ENCODE measurements at places on chromosomes 6 and 20.

- DNase-seq: no peak
Measured at GRCh38 chr20:54255157-54255556, 47.3 kb downstream of the PFDN4 start.

DNA sequence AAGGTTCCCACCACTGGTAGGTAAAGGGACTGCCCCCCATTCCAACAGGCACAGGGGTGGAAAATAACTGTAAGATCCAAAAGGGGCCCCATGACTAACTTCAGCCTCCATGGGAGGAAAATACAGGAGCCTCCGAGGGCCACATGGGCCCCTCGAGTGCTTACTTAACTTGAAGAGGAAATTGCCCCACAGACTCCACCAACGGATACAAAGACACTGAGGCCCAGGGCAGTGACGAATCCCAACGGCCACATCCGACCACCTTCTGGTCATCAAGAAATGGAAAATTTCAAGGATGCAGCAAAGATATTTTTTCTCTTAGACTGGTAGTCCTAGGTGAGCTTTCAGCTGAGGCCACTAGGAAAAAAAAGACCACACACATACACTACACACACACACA lies 116.0 kb upstream of the MRPS10 start:
- DNase-seq: no peak

DNA sequence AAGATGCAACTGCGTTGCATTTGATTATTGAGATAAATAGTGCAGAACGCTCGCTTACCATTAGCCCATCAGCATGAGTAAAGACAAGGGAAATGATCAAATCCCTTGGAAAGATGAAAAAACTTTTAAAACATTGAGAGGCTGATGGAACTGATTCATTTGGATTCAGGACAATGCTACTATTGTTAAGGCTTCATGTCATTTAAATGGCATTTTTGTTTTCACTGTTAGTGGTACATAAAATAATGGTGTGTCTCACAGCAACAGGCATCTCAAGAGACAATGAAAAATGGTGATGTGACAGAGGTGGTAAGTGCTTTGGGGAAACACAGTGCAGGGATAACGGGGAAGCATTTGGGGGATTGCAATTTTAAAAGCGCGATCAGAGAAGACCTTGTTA lies 159.7 kb upstream of the KCNG1 start:
- DNase-seq: no peak

GRCh38 chr20:51195419-51195901 lies 172.6 kb upstream of the KCNG1 start:
- DNase-seq: no peak

DNA sequence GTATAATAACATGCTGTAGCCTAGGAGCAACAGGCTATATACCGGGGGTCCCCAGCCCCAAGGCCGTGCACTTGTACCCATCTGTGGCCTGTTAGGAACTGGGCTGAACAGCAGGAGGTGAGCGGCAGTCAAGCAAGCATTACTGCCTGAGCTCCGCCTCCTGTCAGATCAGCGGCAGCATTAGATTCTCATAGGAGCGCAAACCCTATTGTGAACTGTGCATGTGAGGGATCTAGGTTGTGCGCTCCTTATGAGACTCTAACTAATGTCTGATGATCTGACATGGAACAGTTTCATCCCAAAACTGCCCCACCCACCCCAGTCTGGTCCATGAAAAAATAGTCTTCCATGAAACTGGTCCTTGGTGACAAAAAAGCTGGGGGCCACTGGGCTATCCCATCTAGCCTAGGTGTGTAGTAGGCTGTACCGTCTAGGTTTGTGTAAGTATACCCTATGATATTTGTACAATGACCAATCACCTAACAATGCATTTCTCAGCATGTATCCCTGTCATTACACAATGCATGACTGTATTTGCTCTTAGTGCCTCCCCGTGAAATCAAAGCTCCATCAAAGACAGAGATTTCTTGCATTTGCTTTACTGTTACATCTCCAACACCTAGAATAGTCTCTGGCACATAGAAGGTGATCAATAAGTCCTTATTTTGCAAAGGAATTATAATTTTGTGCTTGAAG lies 30.8 kb downstream of the NHSL1 start:
- DNase-seq: no peak

DNA sequence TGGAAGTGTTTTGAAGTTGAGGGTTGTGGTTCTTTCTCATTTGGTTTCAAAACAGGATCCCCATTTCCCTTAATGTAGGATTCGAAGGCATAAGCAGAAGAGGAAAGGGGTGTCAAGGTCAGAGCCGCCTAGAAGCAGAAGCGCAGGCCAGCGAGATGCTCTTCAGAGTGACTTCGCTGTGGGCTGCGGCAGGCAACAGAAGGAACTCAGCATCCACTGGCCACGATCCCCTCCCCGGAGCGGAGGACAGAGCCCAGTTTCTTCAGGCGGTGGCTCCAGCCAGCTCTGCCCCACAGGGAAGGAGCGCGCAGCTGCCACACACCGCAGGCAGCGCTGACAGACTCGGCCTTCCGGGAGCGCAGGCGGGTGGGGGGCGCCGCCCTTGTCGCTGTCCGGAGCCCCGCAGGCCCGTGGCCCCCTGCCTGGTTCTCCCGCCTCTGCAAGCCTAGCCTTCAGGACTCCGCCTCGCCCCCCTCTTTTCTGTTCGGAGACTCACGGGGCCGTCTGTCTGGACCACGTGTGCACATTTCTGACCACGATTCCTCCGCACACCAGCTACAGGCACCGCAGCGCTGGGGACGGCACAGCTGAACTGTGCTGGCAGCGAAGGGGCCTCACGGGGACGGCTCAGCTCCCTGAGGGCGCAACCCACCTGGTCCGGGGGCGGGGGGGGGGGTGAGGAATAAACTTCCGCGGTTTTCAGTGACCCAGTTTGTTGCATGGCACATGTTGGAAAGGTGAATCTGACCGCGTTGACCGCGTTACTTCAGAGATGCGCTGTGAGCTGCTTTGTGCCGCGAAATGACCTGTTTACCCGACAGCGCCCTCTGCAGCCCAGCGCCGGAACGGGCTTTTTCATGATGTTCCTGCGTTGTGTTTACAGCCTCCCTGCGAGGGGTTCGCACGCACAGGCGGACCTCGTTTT lies 26.1 kb downstream of the TTLL2 start:
- DNase-seq: no peak

GRCh38 chr20:5482791-5483190 lies 166.0 kb upstream of the PROKR2 start:
- DNase-seq: no peak

- no peak for DNase-seq
Measured at GRCh38 chr20:46552460-46553420, 2.3 kb upstream of the OCSTAMP start.

- DNase-seq: no peak
Measured at GRCh38 chr20:19897891-19898290, 119.3 kb upstream of the NAA20 start.

DNA sequence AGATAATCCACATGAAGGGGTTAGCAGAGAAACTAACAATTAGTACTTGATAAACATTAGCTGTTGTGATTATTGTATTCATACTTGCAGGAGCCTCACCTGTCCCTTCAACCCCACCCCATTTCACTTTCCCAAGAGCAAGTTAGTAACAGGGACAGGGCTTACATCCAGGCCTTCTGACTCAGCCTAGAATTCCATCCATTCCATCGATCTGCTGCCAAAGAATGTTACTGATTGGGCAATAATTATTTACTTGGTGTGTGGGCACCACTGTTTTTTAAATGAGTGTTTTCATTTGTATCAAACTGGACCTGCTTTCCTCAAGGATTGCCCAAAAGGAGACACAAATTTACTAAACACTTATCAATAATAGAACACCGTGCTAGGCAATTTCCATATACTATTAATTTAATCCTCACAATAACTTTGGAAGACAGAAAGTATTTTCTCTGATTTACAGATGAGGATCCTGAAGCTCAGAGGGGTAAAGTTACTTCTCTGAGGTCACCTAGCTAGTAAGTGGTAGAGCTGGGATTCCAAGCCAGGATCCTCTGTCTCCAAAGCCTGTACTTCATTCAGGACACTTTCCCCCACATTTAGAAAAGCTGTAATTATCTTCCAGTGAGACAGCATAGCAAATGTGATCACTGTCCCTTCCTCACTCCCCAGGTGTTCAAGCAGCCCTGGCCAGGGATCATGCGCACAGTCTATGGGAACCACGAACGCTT lies 32.8 kb downstream of the GSS start:
- DNase-seq: peak; percentile 76

DNA sequence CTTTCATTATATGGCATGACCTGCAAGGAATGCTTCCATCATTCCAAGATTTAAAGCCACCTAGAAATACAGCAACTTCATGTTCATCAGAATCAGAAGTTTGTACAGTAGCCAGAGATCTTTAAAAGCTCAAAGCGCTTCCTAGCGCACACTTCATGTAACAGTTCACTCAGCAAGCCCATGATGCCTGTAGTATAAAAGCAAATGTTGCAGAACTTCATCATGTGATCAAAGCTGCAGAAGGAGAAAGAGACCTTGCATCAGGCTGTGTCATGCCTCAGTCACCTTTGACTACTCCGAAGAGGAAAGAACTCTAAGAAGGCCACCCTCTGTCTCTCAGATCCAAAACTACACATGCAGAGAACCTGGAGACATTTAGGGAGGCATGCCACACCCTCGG lies 78.5 kb downstream of the AGPAT4 start:
- no peak for DNase-seq

GRCh38 chr6:125099211-125100073 lies 54.1 kb upstream of the TPD52L1 start:
- no peak for DNase-seq

- DNase-seq: no peak
Measured at GRCh38 chr6:11795403-11795802, 16.8 kb upstream of the ADTRP start.

DNA sequence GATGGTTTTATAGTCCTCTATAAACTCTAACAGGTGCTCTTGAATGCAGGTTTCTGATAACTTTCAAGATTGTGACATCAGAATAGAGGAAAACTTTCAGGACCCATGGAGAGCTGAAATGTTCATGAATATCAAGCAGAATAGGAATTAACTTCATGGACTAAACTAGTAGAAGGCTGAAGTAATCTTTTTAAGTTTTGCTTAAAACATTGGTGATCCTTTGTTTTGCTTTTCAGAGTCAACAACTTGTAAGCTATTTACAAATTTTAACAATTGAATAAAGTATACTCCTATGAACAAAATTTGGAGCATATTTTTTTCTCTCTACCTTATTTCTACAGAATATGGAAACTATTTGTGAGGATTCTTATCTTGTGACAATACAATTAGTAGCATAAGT lies 25.2 kb upstream of the GOPC start:
- DNase-seq: no peak

- no peak for DNase-seq
Measured at GRCh38 chr6:11309947-11310665, 77.6 kb upstream of the NEDD9 start.

DNA sequence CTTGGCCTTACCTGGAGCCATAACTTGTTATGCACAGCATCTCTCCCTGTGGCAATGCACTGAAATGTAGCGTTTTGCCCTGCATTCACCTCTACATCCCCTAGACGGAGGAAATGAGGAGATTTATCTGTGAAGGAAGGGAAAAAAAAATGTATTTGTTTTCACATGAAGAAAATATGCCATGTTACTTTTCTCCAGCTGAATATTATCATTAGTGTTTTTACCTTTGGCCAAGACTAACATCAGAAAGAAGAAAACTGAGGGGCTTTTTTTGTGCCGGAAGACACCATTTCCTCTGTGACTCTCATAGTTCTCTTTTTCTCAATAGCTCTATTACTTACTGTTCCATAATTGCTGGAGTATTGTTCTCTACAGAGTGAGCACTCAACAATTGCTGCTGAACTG lies 280.4 kb downstream of the PTPRK start:
- no peak for DNase-seq

DNA sequence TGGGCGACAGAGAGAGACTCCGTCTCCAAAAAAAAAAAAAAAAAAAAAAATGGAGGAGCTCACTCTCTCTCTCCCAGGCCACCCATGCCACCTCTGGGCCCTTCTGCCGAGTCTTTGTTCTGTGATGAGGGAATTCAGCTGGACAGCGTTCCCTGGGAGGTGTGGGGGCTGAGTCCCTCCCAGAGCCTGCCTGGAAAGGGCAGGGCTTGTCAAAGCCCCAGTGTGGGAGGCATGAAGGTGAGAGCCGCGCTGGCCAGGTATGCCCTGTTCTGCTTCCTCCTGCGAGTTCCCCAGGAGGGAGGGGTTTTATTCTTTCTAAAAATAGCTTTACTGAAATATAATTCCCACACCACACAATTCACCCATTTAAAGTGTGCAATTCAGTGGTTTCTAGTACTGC lies 69.6 kb downstream of the TMEM242 start:
- DNase-seq: no peak

DNA sequence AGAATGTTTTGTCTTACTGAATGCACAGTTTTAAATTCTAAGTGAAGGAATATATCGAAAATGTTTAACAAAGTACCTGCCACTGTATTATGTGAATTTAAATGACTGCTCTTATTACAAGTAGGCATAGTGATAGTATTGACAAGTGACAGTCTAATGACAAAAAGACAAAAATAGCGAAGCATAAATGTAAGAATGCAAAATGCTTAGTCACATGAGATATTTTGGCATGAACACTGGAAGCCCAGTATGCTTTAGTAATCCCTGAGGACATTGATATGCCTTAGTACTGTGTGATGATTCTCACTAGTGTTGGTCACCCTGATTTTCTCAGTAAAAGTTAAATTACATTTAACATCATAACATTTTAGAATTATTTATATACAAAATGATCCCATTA lies 153.5 kb downstream of the EYA4 start:
- no peak for DNase-seq

DNA sequence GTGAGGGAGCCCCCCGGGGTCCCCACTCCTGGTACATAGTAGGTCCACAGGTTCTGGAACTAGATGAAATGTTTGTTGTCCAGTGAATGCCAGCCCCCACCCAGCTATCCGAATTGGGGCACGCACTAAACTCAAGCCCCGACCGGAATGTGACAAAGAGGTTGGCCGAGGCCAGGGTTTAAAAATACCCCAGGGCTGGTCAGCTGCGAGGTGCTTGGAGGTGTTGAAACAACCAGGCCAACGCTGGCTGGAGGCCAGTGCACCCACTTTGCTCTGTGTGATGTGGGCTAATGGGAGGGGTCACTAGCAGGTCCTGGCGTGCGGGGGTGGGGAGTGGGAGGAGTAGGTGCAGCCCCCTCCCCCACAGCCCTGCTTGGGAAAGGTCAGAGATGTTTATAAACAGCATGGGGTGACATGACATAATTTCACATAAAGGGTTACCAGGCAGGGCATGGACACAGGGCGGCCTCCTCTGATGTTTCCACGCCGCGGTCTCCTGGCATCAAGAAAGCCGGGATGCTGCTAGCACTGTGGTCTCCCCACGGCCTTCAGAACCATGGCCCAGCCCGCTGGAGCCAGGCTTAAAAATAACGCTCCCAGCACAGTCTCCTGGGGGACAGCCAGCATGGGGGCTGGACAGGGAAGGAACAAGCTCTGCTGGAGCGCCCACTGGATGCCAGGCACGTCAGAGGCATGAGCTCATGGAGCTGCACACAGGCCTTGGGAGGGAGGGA lies 111.2 kb upstream of the PTPN1 start:
- DNase-seq: no peak

- DNase-seq: peak; percentile 82
Measured at GRCh38 chr6:71489736-71490135, 201.1 kb downstream of the OGFRL1 start.

GRCh38 chr20:29326376-29327070 lies 1930.9 kb upstream of the DEFB115 start:
- DNase-seq: no peak
